Stimulated activated CD4-positive, alpha-beta T cell treated with anti-CD3 and anti-CD28 coated beads, TNF-alpha, amount 100 ng/mL, for 4 hours (primary cell): ENCODE measurements at places on chromosomes 1 and 21.

GRCh38 chr1:11078631-11079030 lies 18.8 kb upstream of the SRM start:
- no peak for DNase-seq

- DNase-seq = no peak
Measured at GRCh38 chr1:61035880-61036279, 46.5 kb upstream of the NFIA start.

DNA sequence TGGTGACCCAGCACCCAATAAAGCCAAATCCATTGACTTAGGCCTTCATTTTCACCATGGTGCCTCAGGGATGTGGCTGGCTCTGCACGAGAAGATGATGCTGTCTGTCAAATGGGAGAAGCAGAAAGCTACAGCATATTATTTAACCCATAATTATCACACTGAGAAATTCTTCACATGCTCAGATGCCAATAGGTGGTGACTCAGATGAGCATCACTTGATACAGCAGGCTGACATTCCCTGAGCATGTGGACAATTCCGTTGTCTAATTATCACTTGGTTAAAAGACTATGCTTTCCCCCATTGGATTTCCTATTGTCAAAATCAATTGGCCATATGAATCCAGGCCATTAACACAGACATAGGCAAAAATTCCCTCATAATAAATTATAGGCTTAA lies 44.0 kb upstream of the HSD3B1 start:
- no peak for DNase-seq

DNA sequence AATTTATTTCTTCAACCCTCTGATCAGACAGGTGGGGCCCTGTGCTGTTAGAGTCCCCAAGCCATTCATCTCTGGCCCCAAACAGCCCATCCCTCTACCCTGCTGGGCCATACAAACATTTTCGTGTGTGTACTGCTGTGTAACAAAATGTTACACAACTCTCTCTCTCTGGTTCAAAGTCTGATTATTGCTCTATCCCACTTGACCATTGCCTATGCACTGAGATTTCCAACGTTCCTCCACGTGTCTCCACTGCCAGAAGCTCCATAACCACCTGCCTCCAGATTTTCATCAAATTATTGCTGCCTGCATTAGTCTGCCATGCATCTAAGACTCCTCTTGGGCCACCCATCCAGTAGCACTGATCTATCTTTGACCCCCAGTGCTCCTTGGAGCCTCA lies 104.8 kb downstream of the ELAVL4 start:
- no peak for DNase-seq

DNA sequence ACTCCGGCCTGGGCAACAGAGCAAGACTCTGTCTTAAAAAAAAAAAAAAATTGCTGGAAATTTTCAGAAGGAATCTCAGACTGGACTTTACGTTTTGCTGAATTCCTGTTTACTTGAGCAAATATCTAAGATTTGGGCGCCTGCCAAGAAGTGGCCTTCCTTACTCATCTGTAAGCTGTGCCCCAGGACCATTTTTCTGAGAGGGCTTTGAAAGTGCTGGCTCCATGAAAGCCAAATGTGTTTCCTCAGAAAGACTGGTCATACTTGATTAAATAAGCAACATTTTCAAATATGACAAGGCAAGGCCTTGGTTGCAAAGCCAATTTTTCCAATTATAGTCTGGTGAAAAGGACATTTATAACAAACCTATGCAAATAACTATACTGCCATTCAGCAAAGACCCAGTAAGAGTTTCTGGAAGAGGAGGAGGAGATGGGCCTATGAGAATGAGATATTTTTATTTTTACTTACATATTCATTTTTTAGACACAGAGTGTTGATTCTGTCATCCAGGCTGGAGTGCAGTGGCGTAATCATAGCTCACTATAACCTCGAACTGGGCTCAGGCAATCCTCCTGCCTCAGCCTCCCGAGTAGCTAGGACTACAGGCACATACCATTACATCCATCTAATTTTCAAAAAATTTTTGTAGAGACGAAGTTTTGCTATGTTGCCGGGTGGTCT lies 56.3 kb upstream of the HTR1D start:
- no peak for DNase-seq

DNA sequence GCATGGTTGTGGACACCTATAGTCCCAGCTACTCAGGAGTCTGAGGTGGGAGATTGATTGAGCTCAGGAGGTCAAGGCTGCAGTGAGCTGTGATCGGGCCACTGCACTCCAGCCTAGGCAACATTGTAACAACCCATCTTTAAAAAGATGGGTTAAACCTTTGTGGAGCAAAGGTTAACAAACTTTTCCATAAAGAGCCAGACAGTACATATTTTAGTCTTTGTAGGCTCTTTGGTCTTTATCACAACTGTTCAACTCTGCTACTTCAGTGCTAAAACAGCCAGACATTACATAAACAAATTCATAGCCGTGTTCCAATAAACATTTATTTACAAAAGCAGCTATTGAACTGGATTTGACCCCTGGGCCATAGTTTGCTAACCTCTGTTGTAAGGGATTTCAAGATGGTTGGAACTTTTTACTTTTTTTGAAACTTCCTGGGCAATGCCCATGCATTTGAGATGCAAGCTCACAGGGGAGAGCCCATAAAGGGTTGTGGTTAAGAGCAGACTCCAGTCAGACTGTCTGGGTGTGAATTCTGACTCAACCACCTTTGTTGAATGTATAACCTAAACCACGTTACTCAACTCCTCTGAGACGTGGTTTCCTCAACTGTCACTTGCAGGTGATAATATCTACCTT lies 10.8 kb downstream of the INAVA start:
- DNase-seq = no peak

- no peak for DNase-seq
Measured at GRCh38 chr1:67559222-67559700, 125.7 kb upstream of the GADD45A start.

- no peak for DNase-seq
Measured at GRCh38 chr1:108527837-108528236, 32.1 kb upstream of the EEIG2 start.

DNA sequence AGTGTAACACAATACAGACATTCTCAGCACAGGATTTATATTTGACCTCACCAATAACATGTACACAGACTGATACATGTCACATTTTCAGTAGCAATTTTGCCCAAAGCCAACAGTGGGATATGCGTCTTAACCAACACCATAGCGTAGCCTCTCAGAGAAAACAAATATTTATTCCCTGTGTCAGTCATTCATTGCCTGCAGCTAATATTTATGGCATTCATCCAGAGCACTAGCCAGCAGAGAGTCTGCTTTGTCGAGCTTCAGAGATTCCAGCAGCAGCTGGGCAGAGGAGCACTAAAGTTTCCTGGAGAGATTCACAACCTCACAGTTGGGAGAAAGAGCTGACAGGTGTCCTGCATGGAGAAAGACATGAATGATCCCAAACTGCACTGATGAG lies 400.7 kb upstream of the DAB1 start:
- DNase-seq = no peak

GRCh38 chr1:29516063-29516820 lies 279.9 kb downstream of the PTPRU start:
- DNase-seq = no peak

GRCh38 chr1:200483491-200484143 lies 73.8 kb upstream of the ZNF281 start:
- peak; percentile 32 for DNase-seq

- DNase-seq = peak; percentile 9
Measured at GRCh38 chr1:45512641-45513054, 9.0 kb downstream of the PRDX1 start.

DNA sequence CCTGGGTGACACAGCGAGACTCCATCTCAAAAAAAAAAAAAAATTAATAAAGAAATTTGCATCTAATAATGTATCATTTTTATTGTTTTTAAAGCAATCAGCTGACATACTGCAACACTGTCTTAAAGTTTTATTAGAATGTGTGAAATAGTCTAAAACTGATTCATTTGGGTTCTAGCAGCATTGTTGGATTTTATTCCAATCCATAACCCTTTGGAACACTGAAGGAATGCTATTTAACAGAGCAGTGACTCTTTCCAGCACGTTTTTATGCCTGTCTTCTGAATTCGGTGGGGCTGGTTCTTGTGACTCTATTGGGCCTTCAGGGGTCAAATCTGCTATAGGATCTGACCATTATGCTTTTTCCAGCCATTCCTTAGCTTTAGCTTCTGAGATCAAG lies 18.2 kb upstream of the FMO4 start:
- no peak for DNase-seq

- no peak for DNase-seq
Measured at GRCh38 chr21:35850542-35851103, 209.7 kb downstream of the SETD4 start.

- DNase-seq = no peak
Measured at GRCh38 chr1:206606867-206607266, 5.4 kb downstream of the EIF2D start.

GRCh38 chr1:26285366-26286063 lies 5.6 kb downstream of the SH3BGRL3 start:
- no peak for DNase-seq

DNA sequence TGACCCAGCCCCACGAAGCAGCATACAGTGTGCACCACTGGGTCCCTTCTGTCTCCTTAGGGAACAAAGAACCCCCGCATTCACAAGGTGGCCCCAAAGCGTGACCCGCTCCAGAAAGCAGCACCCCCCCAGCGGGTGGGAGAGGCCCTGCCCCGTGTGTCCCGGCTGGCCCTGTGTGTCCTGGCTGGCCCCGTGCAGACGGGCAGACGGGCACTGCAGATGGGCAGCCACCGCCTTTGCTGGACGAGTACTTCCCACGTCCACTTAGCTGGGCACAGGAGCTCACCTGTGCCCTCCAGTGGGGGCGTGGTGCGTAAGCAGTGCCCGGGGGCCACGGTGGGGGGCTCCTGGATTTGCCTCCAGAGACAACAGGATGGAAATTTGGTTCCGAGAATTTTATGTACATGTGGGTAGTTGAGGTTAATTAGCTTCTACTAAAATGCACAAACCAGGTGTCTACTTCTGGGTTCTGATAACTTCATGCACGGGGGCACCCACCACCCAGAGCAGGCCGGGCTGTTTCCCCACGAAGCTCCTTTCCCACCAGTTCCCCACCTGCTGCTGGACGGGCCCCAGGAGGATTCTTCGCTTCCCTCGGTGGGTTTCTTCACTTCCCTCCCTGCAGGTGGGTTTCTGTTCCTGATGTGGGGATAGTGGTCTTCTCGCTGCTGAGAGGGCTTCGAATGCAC lies 33.2 kb upstream of the SLC19A1 start:
- DNase-seq = no peak

DNA sequence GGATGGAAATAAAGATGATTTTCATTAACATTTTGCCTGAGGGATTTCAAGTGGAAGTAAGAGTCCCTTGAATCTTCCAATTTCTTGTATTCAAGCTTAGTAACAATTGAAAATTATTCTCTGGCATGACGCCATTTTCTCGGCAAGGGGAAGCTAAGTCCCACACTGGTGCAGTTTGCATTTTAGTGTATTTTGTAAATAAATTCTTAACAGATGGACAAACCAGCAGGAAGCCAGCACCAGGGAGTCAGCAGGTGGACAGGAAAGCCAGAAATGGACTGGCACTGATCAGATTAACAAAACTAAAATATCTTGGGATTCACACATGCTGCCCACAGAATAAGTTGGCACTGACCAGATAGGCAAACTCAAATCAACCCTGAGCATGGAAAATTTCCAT lies 311.3 kb downstream of the LRRIQ3 start:
- no peak for DNase-seq

DNA sequence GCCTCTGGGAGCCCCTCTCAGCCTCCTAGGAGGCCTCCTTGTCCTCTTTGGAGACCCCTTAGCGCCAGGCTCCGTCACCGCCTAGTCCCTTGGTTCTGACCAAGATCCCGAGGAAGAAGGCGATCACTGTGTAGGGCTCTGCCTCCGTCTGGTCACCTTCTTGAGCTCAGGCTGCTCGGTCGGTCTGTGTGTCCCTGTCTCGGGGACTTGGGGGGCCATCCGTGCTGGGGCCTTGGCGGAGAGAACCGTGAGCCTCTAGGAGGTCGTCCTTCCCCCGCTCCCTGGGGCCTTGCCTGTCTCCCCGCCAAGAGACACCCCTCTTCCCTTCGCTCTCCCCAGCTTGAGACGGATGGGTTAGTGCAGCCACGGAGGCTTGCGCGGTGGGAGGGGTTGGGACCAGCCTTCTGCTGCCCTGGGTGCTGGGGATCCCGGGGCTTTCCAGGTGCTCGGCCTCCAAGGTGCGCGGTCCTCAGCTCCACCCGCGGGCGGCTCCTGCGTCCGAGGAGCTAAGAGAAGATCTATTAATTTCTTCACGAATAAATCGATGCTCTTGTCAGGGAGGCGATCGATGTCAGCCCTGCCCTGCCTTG lies 701 bp upstream of the INSRR start:
- no peak for DNase-seq

DNA sequence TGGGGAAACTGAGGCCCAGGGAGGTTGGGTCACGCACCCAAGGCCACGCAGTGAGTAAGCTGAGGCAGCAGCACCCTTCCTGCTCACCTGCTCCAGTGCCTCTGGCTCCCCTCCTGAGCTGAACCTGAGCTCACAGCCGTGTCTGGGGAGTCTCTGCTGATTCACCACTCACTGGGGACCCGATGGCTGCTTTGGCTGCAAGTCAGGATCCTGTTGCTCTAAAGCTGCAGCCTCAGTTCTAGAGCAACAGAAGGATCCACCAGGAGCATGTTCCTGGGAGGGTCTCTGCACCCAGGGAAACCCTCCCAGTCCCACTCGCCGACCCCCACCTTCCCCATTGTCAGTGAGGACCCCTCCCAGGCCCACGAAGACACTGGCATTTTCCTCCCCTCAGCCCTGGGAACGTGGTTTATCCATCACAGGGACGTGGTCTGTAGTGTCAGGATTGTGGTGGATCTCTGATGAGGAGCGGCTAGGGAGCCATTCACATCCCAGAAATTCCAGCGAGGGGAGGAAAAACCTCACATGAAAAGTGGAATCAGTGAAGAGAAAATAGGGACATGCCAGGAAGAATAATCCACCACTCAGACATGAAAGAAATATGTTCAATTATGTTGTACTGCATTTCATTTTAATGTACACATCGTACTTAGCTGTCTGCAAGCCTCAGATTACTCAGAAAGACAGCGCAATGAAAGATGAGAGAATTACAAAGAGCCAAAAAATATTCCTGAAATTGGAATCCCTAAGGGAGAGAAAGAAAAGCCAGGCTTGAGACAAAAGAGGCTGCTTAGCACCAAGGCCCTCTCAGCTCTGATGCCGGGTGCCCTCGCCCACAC lies 447.2 kb downstream of the MATN1 start:
- DNase-seq = no peak

DNA sequence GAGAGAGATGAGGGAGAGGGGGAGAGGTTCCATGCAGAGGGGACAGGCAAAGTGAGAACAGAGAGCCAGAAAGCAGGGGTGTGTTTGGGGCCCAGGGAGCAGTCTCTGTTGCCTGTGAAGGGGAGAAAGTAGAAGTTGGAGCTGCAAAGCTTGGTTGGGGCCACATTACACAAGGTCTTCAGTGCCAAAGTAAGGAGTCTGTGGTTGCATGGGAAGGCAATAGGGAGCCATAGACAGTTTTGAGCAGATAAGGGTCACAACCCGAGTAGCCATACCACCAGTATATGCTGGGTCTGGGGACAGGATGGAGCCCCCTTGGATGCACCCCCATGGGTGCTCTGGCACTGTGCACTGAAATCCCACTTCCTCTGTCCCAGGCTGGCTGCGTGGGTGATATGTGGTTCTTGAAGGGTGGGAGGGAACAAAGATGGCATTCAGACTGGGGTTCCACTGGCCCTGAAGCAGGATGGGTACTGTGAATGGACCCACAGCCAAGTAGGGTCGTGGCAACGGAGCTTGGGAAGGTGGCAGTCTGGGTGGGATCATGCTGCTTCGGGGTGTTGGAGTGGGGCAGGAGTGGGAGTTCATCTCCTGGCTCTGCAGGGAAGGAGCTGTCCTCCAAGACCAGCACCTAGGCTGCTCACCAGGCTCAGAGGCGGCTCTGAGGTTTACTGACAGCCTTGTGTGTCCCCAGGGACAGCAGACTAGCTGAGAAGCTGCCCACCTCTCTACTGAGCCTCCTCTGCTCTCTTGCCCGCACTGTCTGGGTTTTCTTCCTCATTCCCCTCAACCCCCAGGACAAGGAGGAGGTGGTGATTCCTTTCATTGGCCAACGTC lies 12.1 kb downstream of the DRAXIN start:
- no peak for DNase-seq
